ENCODE measurements at places on chromosomes 4 and X.

DNA sequence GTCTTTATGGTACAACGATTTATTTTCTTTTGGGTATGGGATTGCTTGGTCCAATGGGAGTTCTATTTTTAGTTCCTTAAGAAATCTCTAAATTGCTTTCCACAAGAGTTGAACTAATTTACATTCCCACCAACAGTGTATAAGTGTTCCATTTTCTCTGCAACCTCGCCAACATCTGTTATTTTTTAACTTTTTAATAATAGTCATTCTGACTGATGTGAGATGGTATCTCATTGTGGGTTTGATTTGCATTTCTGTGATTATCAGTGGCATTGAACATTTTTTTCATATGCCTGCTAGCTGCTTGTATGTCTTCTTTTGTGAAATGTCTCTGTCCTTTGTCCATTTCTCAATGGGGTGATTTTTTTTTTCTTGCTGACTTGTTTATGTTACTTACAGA is 42.8 kb downstream of the UCHL1 start:
- DNase-seq: peak; percentile 15

- no peak for DNase-seq
These were observed 2.5 kb downstream of the AADAT start for GRCh38 chr4:170087163-170087700.

DNA sequence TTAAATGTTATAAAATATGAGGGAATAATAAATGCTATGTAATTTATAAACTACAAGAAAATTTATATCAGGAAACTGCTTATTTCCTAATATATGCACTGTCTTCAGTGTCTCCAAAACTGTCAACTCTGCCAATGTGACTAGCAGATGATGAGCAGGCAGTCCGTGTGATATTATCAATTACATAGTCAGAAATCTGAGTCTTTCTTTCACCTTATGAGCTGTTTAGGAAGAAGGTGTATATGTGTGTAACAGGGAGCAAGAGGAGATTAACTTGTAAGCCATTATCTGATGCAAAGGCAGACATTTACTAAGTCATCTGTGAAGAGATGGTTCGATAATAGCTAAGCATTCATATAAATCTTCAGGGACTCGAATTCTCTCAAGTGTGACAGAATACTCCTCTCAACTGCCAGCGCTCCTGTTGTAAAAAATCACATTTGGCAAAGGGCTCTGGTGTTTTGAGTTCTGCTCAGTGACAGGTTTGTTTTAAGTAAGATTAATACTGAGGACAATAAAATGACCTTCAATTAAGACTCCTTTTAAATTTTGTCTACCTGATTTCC is 79.7 kb downstream of the SNCA start:
- DNase-seq: no peak

DNA sequence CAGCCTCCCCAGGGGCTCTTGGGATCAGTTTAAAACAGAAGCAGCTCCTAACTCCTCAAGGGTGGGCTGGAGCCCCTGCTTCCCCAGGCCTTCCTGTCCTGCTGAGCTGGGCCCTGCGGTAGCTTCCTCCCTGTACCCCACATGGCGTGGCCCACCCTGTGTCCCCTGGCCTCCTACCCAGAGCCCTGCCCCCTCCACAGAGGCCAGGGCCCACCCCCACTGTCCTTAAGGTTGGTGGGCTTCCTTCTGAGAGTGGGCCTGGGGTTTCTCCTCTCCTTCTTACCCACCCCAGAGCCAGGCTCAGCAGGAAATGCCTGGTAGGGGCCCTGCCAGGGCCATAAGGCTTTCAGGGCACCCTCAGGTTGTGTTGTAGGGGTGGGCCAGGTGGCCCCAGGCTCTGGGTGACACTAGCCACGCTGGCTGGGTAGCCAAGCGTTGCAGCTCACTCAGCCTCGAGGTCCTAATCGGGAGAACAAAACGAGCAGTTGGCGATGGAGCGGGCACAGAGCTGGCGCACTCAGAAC is 11.6 kb downstream of the SH3BP2 start:
- DNase-seq: no peak

DNA sequence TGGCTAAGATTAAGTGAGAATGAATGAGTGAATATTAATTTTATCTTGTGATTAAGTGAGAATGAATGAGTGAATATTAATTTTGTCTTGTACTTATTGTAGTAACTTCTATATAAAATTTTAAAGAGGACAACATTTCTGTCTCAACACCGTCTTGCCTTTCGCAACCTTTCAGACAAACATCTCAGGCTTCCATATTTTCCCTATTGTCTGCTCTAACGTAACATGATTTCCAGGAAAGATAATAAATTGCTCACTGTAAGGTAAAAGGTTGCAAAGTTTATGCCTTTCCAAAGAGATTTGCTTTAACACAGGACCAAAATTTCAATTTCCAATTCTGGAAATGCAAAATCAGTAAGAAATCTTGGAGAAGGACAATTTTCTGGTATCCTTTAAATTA is 41.7 kb upstream of the SLC39A8 start:
- no peak for DNase-seq

DNA sequence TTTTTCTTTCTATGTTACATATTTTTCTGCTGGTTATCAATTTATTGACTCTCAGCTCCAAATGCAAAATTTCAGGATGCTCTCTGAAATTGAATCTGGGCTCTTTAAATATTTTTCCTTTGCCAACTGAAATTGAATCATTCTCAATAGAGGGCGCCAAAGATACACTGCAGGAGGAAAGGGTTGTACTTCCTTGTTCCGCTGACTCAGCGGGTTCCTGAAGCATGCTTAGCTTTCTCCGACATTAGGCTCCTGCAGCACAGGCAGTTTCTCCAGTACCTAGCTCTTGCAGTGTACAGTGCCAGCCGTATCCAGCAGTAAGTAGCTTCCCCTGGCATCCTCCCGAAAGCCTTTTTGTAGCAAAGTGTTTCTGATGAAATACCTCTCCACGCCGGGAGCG is 28.8 kb upstream of the CFAP47 start:
- DNase-seq: no peak

DNA sequence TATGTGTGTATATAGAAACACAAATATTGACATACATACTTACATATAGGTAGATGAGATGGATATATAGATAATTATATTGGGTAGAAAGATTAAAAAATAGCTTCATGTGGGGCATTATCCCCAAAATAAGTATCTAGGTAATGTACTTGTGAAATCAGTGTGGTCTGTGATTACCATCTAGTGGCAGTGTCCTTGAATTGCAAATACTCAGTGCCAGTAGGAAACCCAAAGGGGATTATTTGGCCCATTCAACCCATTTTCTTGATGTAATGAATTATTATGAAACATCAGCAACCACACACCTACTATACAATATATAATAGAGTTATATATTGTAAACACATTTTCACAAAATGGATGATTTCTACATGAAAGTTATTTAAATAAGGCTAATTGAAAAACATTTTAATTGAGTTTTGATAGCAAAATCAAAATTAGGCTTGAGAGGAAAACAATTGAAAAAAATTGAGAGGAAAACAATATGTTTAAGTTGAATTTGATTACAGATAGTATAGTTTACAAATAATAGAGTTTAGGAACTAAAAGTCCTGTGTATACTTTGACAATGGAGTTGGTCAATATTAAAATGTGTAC is 389.4 kb downstream of the GALNTL6 start:
- DNase-seq: no peak

- peak; percentile 64 for DNase-seq
These were observed 42.1 kb downstream of the TEX13B start for GRCh38 chrX:107940095-107940494.

GRCh38 chr4:17447675-17448298 is 64.1 kb downstream of the QDPR start:
- DNase-seq: peak; percentile 64

GRCh38 chr4:112321776-112322684 is 24.9 kb downstream of the ALPK1 start:
- DNase-seq: peak; percentile 66

GRCh38 chr4:24656906-24657305 is 72.6 kb upstream of the DHX15 start:
- DNase-seq: no peak

DNA sequence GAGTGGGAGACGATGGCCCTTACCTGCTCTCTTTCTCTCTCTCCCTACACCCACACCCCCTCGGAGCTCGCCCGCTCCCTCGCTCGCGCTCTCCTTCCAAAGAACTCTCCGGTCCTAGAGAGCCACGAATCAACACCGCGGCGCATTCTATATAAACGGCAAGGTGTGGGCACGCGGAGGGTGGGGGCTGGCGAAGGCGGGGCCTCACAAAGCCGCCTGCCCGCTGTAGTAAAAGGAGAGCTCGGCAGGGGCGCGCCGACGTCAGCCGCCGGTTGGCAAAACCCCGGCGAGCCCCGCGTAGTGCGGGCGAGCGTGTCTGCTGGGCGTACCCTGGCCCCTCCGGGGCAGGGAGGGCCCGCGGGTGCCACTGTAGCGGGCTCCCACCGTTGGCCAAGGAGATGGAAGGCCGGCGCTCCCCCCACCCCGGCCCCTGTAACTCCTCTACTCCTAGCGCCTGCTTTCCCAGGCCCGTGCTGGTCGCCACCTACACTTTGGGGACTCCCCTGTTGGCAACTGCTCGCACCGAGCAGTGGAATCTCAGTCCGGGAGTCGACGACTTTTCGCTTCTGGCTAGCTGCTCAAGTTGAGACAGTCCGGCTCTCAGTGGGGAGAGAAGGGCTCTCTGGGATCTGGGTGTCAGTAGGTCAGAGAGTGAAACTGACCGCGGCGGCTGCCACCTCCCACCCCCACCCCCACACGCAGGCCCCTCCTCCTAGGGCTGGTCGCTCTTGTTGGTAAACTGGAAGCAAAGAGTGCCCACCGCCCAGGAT is 325.5 kb upstream of the F9 start:
- peak; percentile 63 for DNase-seq

DNA sequence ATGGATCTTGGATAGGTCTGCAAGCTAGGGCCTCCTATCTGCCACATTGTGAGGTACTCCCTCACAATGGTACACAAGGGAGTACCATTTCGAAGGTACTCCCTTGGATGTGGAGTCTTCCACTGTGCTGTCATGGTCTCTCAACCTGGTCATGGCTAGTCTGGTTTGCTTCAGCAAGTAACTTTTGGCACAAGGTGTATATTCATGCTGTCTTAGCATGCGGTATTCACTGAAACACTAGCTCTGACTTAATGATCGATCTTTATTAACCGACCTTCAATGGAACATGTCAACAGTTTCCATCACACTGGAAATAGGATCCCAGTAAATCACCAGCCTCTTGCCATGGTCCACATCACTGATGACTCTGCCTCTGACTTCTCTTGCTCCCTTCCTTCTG is 77.5 kb upstream of the HS3ST1 start:
- DNase-seq: no peak

GRCh38 chr4:7412554-7412912 is 22.2 kb downstream of the PSAPL1 start:
- DNase-seq: no peak

DNA sequence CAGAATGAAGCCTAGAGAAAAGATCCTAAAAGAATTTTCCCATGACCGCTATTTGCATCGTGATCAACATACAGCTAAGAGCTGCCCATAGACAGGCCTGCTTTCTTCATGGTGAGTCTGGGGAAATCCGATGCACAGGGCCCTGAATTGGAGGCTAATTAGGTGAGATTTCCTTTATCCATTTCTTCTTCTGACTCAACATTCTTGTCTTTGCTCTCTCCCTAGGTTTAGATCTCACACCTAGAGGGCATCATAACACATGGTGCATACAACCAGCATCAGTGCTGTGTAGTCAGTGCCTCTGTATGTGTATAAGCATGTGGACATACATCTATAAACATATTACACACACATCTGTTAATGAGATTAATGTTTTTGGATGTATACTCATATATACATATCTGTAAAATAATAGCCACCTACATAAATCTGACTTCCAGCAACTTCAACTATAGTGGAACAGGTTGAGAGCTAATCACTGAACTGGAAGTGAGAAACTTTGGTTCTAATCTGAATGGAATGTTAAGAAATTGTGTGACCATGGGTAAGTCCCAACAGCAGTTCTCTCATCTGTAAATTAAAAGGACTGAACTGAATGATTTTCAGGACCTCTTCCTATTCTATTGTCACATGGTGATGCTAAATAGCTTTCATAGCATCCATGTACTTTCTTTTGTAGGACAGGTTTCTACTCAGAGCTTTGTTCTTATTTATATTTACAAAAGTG is 17.5 kb downstream of the GATB start:
- no peak for DNase-seq

DNA sequence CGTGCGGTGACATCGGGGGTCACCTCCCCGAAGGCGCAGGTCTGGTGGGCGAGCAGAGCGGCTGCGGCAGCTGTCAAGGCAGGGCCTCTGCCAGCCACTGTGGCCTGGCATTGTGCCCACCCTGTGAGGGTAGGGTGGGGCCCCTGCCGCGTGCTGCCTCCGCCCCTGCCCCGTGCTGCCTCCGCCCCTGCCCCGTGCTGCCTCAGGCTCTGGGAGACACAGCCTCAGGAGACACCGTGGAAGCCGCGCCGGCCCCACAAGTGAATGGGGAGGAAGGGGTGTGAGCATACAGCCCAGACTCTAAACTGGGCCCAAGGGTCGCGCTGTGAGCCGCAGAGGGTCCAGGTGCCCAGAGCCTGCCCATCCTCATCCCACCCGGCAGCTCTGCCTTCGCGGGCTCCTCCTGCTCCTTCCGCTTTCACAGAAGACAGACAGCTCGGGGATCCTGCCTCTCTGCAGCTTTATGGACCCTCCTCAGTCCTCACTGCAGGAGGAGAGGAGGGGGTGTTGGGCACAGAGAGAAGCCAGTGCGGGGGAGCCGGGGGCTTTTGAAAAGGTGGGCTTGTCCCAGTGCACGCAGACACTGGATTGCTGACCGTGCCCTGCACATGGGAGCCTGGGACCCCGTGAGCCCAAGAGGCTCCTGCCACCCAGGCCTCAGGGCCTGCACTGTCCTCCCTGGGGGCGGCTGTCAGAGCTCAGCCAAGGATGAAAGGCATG is 27.4 kb downstream of the PCGF3 start:
- DNase-seq: no peak

DNA sequence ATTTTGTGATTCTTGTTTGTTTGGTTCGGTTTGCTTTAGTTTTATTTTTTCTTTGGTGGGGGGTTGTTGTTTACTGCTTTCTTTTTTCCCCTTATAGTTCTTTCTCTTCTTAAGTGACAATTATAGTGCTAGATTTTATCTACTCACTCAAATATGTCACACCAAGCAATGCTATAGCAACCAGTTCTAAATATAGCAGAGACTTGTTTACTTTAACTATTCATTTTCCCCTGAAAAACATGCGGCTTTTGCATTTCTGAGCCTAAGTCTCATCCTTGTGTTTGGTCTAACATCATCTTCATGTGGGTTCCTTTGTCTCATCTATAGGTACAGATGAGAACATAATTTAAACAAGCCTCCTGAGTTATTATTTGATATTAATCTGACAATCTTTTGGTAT is 676.6 kb downstream of the FAT4 start:
- no peak for DNase-seq

- DNase-seq: no peak
These were observed 3.5 kb downstream of the CCDC22 start for GRCh38 chrX:49238735-49239134.

GRCh38 chr4:153116291-153116680 is 88.0 kb upstream of the TRIM2 start:
- no peak for DNase-seq

- peak; percentile 47 for DNase-seq
These were observed 664 bp downstream of the PRSS12 start for GRCh38 chr4:118351851-118352827.

GRCh38 chr4:123843137-123843536 is 446.5 kb downstream of the SPRY1 start:
- no peak for DNase-seq

GRCh38 chr4:43718369-43718768 is 730.2 kb downstream of the KCTD8 start:
- no peak for DNase-seq

GRCh38 chrX:53234484-53234883 is 9.5 kb upstream of the KDM5C start:
- no peak for DNase-seq

All from SJSA1 (cell line).